ENCODE measurements at places on chromosomes 11 and 22.

DNA sequence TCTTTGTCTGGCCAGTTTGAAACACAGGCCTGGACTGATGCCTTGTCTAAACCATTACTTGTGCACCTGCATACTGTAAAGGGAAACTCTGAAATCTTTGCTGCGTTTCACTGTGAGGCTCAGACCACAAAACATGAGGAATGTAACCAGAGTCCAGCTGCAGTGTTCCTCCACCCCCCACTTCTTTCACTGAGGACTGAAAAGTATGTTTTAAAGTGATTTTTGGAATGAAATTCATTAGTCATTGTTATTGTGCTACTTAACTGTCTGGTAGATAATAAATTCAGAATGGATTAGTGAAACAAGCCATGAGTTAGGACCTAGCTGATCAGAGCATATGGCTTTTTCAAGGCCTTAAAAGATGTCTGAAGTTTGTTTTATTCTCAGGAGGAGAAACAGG, 181.2 kb downstream of the WNT11 start:
- no peak for DNase-seq

- no peak for DNase-seq
Measured at GRCh38 chr11:88174709-88175568, at the start of gene RAB38. Gene RAB38 (minus strand): TSS chr11:88175443. CDS start chr11:88175384, 59 bp downstream.

DNA sequence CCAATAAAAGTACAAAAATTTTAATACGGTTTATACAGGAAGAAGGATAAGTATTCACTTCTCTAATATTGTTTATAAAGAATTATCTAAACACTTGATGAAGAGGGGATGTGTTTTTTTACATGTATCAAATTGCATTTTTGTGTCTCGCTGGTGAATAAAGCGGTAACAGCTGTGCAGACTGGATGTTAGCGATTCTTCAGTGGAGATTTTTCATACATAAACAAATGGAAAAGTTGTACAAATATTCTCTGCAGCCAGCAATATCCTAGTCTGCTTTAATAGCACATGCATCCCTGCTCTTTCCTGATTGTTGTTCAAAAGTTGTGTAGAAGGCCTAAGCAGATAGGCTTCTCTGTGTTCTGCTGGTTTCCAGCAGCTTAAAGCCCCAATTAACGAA, 369.3 kb downstream of the SOX6 start:
- DNase-seq = no peak

GRCh38 chr22:31400023-31400397, 606 bp downstream of the DRG1 start:
- no peak for DNase-seq

DNA sequence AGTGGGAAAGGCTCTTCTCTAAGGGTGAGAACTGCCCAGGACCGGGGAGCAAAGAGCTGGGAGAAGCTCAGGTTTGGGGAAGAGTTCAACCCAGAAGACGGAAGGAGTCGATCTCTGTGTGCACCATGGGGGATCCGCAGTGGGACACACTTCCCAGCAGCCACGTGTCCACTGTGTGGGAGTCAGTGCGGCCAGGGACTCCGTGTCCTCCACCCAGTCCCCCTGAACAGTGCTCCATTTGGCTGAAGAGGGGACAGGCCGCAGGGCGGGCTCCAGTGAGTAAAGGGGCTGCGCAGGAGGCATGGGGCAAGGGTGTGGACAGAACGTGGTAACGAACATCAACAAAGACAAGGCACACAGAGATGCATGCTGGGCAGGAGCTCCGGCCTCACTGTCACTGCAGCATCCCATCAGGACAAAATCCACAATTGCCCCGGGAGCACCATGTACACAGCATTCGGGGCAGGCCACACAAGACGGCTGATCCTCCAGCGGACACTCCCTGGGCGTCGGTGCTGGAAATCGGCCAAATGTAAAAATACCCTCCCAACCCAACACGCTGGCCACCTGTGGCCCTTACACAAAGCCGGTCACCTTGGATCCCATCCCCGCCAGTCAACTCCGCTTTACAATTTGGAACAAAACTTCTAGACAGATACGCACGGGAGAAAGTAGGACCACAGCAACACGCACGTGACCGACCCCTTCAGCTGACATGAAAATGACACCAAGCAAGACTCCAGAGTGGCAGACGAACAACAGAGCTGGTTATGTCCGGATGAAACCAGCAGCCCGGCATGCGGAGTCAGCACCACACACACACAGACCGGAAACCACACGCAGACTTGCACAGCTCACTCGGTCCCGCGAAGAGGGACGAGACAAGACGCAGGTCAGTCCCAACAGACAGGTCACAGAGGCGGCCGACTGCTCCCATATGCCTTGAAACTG, 366.8 kb downstream of the SHANK2 start:
- no peak for DNase-seq

DNA sequence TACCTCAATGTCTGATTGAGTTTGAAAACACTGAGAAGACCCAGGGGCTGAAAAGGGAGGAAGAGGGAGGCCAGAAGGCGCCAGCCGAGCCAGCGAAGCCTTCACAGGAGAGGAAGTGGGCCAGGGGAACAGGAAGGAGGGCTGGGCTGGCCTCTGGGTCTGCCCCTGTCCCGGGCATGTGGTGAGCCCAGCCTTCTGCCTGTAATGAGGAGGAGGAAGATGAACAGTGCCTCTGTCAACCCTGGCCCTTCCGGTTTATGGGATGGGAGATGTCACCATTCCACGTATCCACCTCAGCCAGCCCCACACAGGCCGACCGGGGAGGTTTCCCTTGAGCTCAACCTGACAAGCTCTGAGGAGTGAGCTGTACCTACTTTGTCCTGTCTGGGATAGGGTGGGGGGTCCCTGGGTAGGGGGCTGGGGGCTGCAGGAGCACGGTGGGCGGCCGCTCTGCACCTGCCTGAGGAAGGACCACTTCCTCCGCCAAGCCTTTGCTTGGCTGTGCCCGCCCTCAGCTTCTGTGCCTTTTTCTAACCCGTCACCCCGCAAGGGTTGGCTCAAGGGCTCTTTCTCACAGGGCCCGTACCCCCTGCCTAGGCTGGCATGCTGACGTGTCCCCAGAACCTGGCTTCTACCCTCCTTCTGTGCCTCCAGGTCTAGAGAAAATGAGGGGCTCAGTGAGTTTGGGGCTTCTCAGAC, 2.0 kb downstream of the PARVG start:
- DNase-seq = no peak

- no peak for DNase-seq
Measured at GRCh38 chr22:28015676-28016601, 96.9 kb upstream of the PITPNB start.

GRCh38 chr11:110207123-110207522, 89.3 kb downstream of the RDX start:
- DNase-seq = no peak

GRCh38 chr11:73995247-73995646, 12.6 kb upstream of the UCP2 start:
- DNase-seq = no peak

- DNase-seq = no peak
Measured at GRCh38 chr11:31903225-31904074, 92.3 kb upstream of the PAX6 start.

GRCh38 chr11:78112582-78113275, 26.7 kb downstream of the ALG8 start:
- no peak for DNase-seq

DNA sequence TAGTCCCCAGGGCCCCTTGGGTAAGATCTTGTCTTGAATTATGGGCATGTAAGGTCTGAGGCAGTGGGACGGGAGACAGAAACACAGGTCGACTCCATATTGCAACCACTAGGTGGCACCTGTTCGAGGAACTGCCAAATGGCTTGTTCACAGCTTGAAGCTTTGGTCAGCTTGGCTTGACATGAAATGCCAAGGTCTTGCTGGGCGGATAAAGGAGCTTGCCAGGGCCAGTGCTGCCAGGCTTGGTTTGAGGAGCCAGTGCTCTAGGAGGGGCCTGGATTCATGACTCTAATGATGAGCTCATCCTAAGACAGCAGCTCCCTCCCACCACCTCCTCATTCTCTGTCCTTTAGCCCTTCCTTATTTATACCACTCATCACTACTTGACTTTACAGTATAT, 11.9 kb upstream of the NRIP3 start:
- DNase-seq = no peak

DNA sequence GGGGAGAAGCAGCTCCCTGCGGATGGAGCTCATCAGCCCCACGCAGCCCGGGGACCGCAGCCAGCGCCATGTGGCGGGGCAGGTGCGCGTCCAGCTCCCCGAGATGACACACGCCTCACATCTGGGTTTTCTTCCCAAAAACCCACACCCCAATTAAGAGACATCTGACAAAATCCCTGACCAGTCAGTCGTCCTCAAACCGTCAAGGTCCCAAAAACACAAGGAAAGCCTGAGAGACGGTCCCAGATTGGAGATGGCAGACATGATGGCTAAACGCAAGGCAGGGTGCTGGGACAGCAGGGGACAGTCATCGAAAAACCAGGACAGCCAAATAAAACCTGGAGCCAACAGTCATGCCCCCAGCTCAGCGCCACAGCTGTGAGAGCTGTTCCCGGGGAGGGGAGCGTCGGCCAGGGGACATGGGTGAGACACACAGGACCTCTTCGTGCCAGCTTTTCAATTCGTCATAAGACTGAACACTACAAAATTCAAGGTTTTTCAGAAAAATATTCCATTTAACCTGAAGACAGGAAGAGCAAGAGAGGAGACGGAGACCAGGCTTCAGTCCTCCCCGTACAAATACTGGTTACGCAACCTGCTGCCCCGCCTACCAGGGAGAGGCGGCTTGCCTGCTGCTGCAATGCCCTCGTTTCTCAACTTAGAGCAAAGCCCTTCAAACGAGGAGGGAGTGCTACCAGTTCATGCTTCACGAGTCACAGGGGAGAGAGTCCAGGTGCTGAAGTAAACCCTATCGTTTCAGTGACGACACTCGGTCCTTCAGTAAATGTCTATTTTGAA, 10.5 kb downstream of the TOLLIP start:
- DNase-seq = peak; percentile 9

GRCh38 chr11:118152552-118153471, at the start of gene SCN4B:
Gene SCN4B (minus strand): TSS chr11:118152823. CDS start chr11:118152673, 150 bp downstream.
- DNase-seq = no peak

GRCh38 chr11:11366793-11367192, 13.7 kb upstream of the CSNK2A3 start:
- no peak for DNase-seq

GRCh38 chr11:24068197-24068596, 428.7 kb upstream of the LUZP2 start:
- DNase-seq = no peak

- DNase-seq = no peak
Measured at GRCh38 chr11:1121331-1121812, 36.4 kb upstream of the MUC5AC start.

- no peak for DNase-seq
Measured at GRCh38 chr22:24801901-24802465, 4.0 kb upstream of the SGSM1 start.

- no peak for DNase-seq
Measured at GRCh38 chr11:29957431-29957830, 59.4 kb downstream of the KCNA4 start.

DNA sequence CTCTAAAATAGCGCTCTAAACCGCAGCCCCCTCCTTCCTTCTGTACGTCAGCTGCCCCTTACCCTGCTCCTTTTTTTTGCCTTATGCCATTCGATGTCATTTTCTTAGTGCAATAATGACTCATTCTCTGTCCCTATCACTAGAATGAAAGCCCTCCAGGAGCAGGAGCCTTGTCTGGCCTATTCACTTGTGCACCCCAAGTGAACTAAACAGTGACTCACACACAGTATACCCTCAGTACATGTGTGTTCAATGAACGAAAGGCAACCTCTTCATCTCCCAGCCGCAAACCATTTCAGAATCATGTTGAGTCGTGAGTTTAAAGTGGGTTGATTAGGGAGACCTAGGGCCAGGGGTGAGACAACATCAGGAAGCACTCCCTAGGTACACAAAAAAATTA, 50.7 kb upstream of the SPATA19 start:
- DNase-seq = no peak

DNA sequence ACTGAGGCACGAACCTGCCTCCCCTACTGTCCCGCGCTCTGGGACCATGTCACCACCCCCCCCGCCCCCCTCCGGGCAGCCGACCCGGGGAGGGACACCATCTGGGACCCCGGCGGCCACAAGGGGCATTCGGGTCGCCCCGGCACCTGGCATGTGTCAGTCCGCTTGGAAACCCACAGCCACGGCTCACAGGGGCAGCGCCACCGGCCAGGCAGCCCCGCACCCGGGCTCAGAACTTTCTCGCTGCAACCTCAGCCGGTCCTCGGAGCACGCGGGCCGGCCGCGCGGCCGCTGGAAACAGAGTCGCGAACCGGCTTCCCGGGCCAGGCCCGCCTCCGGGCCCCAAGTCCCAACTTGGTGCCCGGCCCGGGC, 159.9 kb upstream of the GRK3 start:
- DNase-seq = no peak

DNA sequence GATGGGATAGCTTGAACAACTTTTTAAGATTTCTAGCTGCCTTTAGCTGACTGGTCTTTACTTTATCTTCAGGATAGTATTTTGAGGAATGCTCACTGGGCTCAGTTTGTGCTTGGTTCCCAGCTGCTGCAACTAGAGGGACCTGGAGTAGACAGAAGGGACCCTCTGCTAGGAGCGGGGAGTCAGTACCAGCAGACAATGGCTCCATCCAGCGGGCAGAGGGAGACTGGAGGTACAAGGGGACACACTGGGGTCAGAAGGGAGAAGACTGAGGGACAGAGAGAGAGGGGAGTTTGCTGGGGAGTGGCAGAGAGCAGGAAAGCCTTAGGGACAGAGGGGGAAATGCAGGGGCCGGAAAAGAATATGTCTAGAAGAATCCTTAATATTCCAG, 22.0 kb upstream of the ACER3 start:
- DNase-seq = no peak

Data from activated B cell treated with CpG ODN at 0.5 μM for 24 hours (primary cell).